Fibroblast of villous mesenchyme (primary cell): ENCODE measurements at places on chromosomes 1 and 21.

GRCh38 chr1:21337454-21337927, 47.2 kb upstream of the ECE1 start:
- DNase-seq = no peak

GRCh38 chr1:153775458-153776327, 486 bp downstream of the SLC27A3 start:
- peak; percentile 74 for DNase-seq

DNA sequence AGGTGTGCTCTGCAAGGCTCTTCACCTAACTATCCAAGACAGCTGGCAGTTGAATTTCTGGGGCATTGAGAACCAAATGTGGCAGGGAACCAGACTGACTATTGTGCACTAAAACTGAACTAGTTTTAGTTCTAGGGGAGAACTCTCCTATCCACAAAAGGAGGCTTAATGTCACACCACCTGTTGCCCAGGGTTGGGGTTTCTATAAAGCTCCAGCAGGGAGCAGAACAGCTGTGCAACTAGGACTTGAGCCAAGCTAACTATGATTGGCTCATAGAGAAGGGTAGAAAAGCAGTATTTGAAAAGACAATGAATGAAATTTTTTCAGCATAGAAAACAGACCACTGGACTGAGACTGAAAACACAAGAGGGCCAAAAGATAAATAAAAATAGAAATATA, 53.3 kb upstream of the FGGY start:
- DNase-seq = no peak

GRCh38 chr1:83500987-83501591, 497.8 kb downstream of the TTLL7 start:
- no peak for DNase-seq
